ENCODE measurements at places on chromosomes 16 and 17.

DNA sequence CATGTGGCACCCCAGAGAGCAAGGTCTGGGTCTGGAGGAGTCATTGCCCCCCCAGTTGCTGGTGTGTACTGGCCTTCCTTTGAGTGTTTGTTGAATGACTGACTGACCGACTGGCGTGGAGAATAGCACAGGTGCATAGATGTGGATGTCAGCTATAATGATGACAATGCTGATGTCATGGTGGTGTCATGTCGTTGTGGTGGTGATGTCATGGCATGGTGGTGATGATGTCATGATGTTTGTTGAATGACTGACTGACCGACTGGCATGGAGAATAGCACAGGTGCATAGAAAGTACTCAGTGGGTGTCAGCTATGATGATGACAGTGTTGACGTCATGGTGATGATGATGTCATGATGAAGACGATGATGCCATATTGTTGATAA, 22.1 kb downstream of the TMEM114 start:
- no peak for DNase-seq

GRCh38 chr17:64261417-64262145, 1.5 kb downstream of the TEX2 start:
- DNase-seq = no peak

DNA sequence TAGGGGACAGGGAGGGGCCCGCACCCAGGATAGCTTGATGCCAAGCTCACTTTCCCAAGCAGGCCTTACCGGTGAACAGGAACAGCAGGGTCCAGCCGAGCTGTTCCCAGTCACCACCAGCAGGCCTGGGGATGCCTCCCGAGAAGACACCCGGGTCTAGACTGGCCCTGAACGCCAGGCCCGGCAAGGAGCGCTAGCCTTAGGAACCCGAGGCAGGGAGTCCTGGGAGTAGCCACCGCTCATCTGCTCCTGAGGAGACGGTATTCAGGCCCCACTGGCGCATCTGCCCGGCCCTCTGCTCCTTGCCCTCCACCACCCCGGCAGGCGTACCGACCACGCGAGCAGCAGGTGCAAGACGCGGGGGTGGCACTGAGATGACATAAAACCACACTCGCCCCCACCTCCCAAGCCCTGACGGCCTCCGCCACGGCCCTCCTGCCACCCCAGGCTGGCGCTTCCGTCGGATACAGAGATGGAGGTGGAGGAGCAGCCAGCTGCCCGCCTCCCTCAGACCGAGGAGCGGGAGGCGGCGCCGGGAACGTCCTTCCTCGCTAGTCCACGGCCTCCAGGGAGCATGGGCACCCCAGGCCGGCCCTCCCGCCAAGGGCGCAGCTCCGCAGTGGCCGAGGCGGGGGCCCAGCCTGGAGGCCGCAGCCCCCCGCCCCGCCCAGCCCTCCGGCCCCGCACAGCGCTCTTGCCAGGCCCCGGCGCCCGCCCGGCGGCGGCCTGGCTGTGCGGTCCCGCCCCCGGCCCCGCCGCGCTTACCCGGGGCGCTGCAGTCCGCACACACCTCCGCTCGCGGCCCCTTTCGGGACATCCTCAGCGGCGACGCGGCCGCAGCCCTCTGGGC, 661 bp downstream of the GIT1 start:
- peak; percentile 48 for DNase-seq

DNA sequence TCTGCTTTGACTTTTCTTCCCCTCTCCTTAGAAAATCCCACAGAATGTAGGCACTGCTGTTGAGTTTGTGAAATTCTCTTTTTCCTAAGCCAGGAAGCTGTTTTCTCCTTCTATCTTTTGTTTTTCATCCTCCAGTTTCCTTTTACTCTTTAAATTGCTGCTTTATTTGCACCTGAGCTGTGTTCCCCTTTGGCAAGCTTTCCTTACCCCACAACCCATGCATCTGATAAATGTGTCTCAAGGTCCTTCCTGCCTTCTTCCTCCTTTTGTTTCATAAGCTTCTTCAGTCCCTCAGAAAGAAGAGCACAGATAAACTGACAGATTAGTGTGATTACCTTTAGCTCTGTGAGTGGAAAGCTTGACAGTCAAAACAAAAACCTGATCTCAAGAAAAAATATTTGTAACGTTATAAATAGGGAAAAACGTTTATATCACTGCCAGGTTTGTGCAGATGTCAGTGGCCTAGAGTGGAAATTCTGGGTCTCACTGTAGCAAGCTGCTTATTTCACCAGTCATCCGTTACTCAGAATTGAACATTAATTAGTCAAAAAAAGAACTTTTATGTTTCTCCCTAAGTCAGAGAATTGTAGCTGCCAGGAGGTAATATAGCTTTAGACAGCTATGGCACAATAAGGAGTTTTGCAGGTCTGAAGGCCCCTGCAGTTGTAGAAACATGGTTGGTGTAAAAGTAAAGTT, 23.6 kb downstream of the GSDMB start:
- no peak for DNase-seq

DNA sequence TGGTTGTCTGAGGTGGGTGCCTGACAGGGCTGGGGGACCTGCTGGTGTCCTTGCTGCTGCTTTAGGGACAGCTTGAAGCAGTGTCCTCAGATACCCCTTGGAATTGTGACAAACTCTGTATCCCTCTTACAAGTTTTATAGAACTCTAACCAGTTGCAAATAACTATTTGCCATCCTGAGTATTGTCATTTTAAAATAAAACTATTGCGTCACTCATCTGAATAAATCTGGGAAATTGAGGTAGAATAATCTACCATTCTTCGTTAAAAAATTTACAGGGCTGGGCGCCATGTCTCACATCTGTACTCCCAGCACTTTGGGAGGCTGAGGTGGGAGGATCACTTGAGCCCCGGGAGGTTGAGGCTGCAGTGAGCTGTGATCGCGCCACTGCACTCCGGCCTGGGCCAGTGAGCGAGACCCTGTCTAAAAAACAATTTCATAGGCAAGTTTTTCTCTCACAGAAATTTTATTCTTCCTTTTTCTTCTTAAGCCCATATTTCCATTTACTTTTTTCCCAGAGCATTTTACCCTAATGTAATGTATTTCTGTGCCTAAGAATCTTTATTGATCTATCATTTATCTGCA, 14.2 kb downstream of the ZNF750 start:
- no peak for DNase-seq

DNA sequence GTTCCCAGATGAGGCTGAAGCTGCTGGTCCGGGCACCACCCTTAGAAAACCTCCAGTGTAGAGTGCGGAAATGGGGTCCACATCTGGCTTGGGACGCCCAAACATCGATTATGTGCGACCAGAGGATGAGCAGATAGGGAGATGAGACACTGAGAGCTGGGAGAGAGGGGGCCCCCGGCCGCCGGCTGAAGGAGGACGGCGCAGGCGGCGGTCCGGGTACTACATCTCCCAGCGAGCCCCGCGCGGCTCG, 182 bp upstream of the SPECC1 start:
- DNase-seq = no peak

- no peak for DNase-seq
Measured at GRCh38 chr16:24737916-24738594, 8.6 kb downstream of the TNRC6A start.

- no peak for DNase-seq
Measured at GRCh38 chr16:53952215-53953208, 248.6 kb downstream of the FTO start.

GRCh38 chr17:12738624-12739023, 50.7 kb upstream of the ARHGAP44 start:
- no peak for DNase-seq

GRCh38 chr16:9053006-9053601, 38.3 kb upstream of the HAPSTR1 start:
- peak; percentile 49 for DNase-seq

- no peak for DNase-seq
Measured at GRCh38 chr16:56262148-56262547, 70.9 kb downstream of the GNAO1 start.

DNA sequence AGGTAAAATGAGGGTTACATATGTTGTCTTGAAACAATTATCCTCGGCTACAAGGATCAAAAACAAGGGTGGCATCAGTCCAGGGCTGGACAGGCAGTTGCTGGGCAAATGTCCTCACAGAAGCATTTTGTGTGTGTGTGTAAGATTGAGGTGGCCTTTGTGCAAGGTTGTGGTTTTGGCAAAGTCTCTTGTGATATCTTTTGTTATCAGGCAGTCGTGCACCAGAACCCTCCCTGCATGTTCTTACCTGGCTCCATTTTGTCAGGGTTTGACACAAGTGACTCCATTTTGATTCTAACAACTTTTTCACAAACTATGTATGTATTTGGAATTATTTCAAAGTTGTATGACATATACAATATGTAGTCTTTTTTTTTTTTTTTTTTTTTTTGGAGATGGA, 20.0 kb downstream of the CHAD start:
- DNase-seq = no peak

DNA sequence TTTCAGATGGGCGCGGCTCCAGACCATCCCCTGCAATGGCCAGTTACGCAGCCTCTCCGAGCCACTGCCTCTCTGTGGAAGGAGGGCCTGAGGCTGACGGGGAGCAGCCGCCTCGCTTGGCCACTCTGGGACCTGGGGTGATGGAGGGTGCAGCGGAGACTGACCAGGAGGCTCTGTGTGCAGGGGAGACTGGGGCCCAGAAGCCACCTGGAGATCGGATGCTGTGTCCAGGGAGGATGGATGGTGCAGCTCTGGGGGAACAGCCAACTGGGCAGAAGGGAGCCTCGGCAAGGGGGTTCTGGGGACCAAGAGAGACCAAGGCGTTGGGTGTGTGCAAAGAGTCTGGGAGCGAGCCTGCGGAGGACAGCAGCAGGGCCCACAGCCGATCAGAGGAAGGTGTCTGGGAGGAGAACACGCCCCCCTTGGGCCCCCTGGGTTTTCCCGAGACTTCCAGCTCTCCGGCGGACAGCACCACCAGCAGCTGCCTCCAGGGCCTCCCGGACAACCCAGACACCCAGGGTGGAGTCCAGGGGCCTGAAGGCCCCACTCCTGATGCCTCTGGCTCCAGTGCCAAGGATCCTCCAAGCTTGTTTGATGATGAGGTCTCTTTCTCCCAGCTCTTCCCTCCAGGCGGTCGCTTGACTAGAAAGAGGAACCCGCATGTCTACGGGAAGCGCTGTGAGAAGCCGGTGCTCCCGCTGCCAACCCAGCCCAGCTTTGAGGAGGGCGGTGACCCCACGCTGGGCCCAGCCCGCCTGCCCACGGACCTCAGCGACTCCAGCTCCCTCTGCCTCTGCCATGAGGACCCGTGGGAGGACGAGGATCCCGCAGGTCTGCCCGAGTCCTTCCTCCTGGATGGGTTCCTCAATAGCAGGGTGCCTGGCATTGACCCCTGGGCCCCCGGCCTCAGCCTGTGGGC, 17.4 kb upstream of the ZFPM1 start:
- no peak for DNase-seq

DNA sequence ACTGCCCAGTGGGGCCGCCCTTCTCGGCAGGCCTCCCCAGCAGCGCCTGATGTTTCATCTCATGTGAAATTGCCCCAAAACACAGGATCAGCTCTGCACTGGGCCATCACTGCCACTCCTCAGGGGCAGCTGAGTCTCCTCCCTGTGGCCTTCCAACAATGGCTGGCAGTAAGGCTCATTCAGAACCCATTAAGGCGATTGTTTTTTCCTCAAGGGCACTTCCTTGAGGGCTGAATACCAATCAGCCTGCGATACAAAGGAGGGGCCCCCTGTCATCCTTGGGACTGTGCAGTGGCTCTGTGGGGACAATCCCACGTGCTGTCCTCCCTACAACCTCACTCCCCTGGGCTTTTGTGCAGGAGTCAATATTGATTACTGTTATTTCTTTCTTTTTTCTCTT, 47.5 kb downstream of the XYLT1 start:
- DNase-seq = no peak

- no peak for DNase-seq
Measured at GRCh38 chr16:83619381-83620150, 188.2 kb upstream of the HSBP1 start.

- peak; percentile 76 for DNase-seq
Measured at GRCh38 chr17:29622337-29623282, at the start of gene CORO6. CORO6 (minus strand) TSS chr17:29622912; CDS start chr17:29621421, 1,491 bp downstream.

DNA sequence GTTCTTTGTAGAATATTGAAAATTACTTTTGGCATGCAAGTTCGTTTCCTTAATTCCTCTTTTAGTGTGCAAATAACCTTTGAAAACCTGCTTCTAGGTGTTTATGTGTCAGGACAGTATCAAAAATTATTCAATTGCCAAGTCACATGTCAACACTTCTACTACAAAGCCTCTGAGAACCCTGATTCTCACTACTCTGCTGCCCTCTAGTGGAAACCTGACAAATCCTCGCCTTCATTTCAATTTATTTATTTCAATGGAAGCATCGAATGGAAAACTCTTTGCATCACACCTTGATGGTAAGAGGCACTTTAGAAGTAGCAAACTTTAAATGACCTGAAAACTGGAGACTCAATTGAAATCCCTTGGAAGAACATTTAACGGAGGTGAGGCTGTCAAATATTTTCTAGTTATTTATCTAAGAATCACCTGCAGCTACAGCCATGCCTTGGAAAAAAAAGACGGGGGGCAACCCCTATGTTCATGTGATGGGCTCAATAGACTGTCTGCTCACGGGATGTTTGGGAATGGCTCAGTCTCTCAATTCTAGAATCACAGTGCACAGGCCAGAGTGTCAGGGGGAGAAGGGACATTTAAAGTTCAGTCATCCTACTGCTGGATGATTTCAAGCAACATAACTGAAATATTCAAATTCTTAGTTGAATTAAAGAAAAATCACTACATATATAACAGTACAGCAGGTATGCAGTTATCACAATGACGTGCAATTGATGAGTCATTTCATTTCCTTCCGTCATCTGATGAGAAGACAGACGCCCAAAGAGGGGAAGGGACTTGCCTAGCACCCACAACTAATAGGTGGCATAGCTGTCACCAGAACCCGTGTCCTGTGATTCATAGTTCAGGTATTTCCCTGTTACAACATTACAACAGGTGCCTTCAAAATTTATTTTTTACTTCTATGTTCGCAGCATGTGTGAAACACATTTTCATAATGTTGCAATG, 563.9 kb downstream of the TOX3 start:
- DNase-seq = peak; percentile 30

DNA sequence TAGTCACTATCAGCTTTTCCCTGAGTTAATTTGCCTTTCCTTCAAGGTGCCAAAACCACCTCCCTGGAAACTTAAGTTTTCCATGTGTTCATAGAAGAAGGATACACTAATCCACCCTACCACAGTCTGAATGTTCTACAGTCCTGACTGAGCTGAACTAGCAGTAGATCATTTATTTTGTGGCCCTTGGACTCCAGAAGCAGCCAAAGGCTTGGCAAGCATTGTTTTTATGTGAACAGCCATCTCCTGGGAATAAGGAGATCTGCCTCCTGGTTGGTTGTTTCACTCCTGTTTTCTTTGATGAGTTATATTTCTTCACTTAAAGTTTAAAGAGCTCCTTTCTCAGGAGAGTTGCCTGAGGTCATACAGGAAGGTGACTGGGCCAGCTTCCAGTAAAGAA, 634.6 kb upstream of the SOX9 start:
- no peak for DNase-seq

GRCh38 chr17:13561606-13562270, 40.0 kb downstream of the HS3ST3A1 start:
- DNase-seq = peak; percentile 87

- no peak for DNase-seq
Measured at GRCh38 chr16:48340054-48340453, 45.2 kb downstream of the SIAH1 start.

GRCh38 chr17:4815043-4815675, 8.2 kb downstream of the PLD2 start:
- no peak for DNase-seq

Measured in femur (tissue), 1 donor.